ENCODE measurements at places on chromosomes 5 and 9. TPM values are rescaled to one million over a fixed set of nuclear protein-coding genes. Genes with fewer than 3 reads are reported as not detected.

GRCh38 chr5:141793403-141793802 is 84.8 kb downstream of the PCDH1 start:
- DNase-seq = no peak
- H3K4me3 ChIP-seq = no peak overlapping the region
- no peaks in the 10 kb centered on the region for H3K27me3 ChIP-seq
- H3K27ac ChIP-seq = no peak overlapping the region
- H3K4me1 ChIP-seq = no peaks in the 10 kb centered on the region

TAF11L10 gene
- total RNA-seq = not detected

FOXD4L4 gene
- not detected for total RNA-seq

DNA sequence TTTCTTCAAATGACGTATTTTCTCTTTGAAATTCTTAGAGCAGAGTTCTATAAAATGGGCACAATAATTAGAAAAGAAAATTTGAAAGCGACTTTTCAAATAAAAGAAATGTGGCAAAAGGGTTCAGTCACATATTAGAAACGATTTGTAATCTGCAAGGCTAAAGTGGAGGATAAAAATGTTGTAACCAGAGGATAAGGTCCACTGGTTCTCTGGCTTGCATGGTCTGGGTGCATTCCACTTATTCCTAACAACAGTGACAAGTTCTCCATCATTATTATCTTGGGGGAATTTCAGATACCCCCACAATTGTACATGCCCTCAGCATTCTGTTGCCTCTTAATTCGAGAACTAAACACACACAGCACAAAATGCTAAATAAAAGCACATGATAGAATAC is 91.1 kb downstream of the IQGAP2 start:
- DNase-seq = no peak
- no peaks in the 10 kb centered on the region for H3K36me3 ChIP-seq
- no peak overlapping the region for H3K27ac ChIP-seq
- H3K4me1 ChIP-seq = peaks cover 6% of the 10 kb centered on the region
- no peak overlapping the region for H3K4me3 ChIP-seq

DNA sequence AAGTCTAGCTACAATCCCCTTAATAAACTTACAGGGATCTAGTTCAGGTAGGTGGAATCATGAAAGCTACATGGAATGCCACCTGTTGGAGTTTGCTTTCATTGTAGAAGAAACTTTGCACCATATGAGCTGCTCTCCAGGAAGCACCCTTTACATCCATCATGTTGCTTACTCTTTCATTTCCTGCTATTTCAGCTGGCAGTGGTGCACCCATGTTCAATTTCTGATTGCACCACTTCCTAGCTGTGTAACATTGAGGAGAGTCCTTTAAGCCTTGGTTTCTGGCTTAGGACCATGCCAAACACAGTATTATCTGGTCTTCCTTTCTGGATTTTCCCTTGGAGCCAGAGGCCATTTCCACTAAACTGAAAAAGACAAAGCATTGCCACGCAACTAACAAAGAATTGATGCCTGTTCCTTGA is 123.3 kb upstream of the SLC12A2 start:
- no peak overlapping the region for H3K4me3 ChIP-seq
- no peak overlapping the region for H3K27ac ChIP-seq

IFNA5 gene
- not detected for total RNA-seq

GRCh38 chr9:105047742-105048041 is 119.7 kb upstream of the ABCA1 start:
- no peaks in the 10 kb centered on the region for H3K27me3 ChIP-seq
- H3K27ac ChIP-seq = no peak overlapping the region
- no peak for DNase-seq
- H3K4me1 ChIP-seq = no peaks in the 10 kb centered on the region
- H3K4me3 ChIP-seq = no peak overlapping the region

DNA sequence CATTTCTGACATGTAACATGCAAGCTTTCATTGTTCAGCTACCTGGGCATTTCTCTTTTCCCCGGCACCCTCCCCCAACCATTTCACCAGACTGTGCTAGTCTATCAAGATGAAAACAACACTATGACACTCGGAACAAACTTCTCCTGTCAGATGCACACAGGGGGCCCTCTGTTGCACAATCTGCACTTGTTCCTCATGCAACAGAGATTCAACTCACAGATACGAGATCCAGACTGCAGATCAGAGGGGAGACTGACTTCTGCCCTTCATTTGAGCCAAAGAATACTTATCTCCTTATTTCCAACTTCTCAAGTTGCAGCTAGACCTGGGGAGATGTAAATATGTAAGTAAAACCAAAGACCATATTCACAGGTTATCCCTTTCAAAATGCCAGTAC is 15.7 kb upstream of the FST start:
- H3K4me3 ChIP-seq = no peak overlapping the region
- DNase-seq = no peak
- H3K36me3 ChIP-seq = no peaks in the 10 kb centered on the region
- no peaks in the 10 kb centered on the region for H3K27me3 ChIP-seq

All from ovary (tissue), 10 donors.